ENCODE measurements at places on chromosomes 2 and 18.

GRCh38 chr2:118766871-118767270 lies 80.6 kb downstream of the EN1 start:
- no peaks in the 10 kb centered on the region for H3K36me3 ChIP-seq
- peaks cover 4% of the 10 kb centered on the region for H3K27me3 ChIP-seq
- H3K27ac ChIP-seq: no peak overlapping the region
- no peaks in the 10 kb centered on the region for H3K4me1 ChIP-seq

GRCh38 chr2:112879491-112880041 lies 31.4 kb upstream of the IL37 start:
- no peak overlapping the region for H3K27ac ChIP-seq
- peaks cover 5% of the 10 kb centered on the region for H3K36me3 ChIP-seq
- DNase-seq: no peak
- peaks cover 6% of the 10 kb centered on the region for H3K27me3 ChIP-seq
- H3K4me1 ChIP-seq: peaks cover 11% of the 10 kb centered on the region
- no peak overlapping the region for H3K4me3 ChIP-seq

DNA sequence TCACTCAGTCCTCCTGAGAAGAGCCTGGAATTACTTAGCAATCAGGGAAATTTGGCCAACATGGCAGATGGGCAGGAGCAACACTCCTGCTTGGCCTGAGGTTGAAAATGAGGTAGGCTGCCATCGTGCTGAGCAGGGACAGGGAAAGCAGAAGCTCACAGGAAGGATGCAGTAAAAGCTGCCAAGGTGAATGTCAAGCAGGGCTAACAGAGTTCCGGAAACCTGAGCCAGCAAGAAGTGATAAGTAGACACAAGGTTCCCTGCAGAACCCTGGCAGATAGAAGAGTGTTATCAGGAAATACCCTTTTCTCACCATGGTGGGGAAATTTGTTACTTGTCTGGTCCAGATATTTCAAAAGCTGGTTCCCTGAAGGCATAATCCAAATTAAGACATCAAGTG lies 454.3 kb upstream of the MEX3C start:
- H3K36me3 ChIP-seq: no peaks in the 10 kb centered on the region
- no peak for DNase-seq
- peaks cover 10% of the 10 kb centered on the region for H3K4me1 ChIP-seq
- no peak overlapping the region for H3K27ac ChIP-seq
- no peaks in the 10 kb centered on the region for H3K27me3 ChIP-seq

GRCh38 chr2:219484343-219485200 lies 14.1 kb upstream of the GMPPA start:
- H3K4me3 ChIP-seq: no peak overlapping the region
- H3K36me3 ChIP-seq: peaks cover 6% of the 10 kb centered on the region
- no peak overlapping the region for H3K27ac ChIP-seq
- DNase-seq: peak; percentile 26
- peaks cover 23% of the 10 kb centered on the region for H3K27me3 ChIP-seq
